ENCODE measurements at places on chromosomes 5 and 9.

GRCh38 chr5:21199087-21199486 lies 1211.1 kb upstream of the CDH18 start:
- H3K27me3 ChIP-seq: no peaks in the 10 kb centered on the region
- no peak overlapping the region for H3K4me3 ChIP-seq
- no peaks in the 10 kb centered on the region for H3K4me1 ChIP-seq
- no peak overlapping the region for H3K27ac ChIP-seq

DNA sequence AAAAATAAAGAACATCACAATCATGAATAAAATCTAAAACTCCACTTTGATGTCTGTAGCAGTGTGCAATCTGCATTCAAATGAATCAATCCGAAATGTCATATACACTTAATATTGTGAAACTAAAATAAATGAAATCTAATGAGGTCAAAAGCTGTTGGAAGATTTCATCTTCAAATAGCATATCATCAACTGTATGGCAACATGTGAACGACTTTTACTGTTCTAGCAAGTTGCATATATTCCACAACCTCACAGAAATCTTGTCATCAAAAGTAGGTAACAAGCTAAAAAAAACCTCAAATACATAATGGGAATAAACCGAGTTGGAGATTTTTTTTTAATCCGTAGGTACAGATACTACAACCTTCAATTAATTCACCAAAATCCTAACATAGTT lies 1.2 kb downstream of the PTBP3 start:
- H3K4me1 ChIP-seq: no peaks in the 10 kb centered on the region
- peak overlapping the region; percentile 73 for H3K4me3 ChIP-seq
- no peaks in the 10 kb centered on the region for H3K27me3 ChIP-seq

DNA sequence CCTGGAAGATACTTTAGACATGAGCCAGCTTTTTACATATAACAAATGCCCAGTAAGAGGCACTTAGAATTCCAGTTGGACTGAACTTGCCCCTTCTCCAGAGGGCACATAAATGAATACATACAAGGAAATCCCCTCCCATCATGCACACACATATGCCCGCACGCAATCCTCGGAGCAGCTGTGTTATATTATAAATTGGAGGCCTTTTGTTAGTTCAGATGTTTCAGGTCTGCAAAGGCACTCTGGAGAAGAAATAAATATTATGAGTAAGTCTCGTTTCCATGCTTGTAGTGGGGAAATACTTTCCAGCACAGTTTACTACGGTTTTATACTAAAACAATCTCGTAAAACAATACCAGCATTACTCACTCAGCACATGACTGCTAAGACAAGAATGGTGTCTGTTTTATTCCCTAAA lies 17.6 kb upstream of the MUSK start:
- H3K36me3 ChIP-seq: no peaks in the 10 kb centered on the region
- H3K4me3 ChIP-seq: no peak overlapping the region
- H3K27ac ChIP-seq: peak overlapping the region; percentile 74
- DNase-seq: peak; percentile 94
- H3K4me1 ChIP-seq: peaks cover 10% of the 10 kb centered on the region
- H3K27me3 ChIP-seq: no peaks in the 10 kb centered on the region

GRCh38 chr9:72276429-72276828 lies 88.6 kb downstream of the ZFAND5 start:
- DNase-seq: no peak
- no peaks in the 10 kb centered on the region for H3K4me1 ChIP-seq
- no peaks in the 10 kb centered on the region for H3K36me3 ChIP-seq
- no peak overlapping the region for H3K27ac ChIP-seq
- H3K4me3 ChIP-seq: no peak overlapping the region

DNA sequence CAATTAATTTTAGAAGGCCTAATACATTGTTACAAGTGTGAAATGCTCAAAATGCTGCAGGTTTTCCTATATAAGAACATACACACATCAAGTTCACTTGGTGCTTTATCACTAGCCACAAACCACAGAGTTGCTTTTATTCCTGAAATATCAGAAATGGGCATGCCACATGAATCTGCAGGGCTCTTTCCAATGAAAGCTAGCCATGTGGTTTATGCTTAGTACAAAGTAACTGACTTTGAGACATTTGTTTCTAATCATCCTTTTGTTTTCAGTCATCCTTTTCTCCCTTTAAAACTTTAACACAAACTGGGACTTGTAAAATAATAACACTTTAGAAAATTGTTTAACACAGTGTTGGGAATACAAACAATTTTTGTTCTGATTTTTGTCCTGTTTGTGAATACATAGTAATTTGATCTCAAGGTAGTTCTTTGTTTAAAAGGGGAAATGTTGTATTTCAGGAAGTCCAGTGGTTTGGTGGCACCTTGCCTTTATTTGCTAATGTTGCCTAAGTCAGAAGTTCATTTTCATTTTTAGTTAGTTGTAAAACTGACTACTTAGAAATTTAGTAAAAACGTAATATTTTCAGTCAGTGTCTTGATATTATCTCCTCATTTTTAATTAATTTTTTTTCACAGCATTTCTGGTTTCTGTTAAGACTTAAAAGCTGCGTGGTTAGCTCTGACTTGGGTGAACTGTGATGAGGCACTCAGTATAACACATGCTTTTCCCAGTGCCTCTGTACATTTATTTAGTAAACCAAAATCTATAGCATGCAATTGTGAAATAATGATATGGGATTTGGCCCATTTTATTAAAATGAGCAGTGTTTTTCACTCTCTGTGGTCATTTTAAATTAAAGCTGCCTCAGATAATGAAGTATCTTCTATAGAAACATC lies 18.6 kb downstream of the PRDM6 start:
- no peak for DNase-seq
- no peaks in the 10 kb centered on the region for H3K36me3 ChIP-seq
- no peaks in the 10 kb centered on the region for H3K27me3 ChIP-seq
- no peaks in the 10 kb centered on the region for H3K4me1 ChIP-seq

- peaks cover 7% of the 10 kb centered on the region for H3K4me1 ChIP-seq
- H3K27me3 ChIP-seq: no peaks in the 10 kb centered on the region
- H3K27ac ChIP-seq: no peak overlapping the region
Observed at GRCh38 chr5:32147236-32147635, 26.9 kb downstream of the GOLPH3 start.

- no peaks in the 10 kb centered on the region for H3K27me3 ChIP-seq
- H3K36me3 ChIP-seq: peaks cover 32% of the 10 kb centered on the region
- no peak overlapping the region for H3K4me3 ChIP-seq
- no peak for DNase-seq
- H3K4me1 ChIP-seq: no peaks in the 10 kb centered on the region
- no peak overlapping the region for H3K27ac ChIP-seq
Observed at GRCh38 chr5:16665601-16666000, 48.8 kb upstream of the RETREG1 start.

DNA sequence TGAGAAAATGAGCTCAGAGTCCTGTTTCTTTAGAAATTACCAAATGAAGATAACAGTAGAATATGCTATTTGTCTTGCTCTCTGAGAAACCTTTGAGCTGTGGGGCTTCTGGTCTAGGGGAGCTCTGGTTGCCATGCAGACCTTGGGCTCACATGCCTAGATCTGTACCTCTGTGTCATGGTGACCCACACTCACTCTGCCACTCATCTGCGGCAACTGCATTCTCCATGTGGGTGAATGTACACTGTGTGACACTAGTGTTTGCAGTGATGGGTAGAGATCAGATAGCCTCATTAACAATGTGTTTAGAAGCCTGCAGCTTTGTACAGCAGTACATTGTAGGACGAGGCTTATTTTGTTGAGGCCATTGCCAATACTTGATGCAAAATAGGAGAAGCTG lies 521.2 kb downstream of the CHSY3 start:
- DNase-seq: no peak
- H3K27ac ChIP-seq: no peak overlapping the region
- no peaks in the 10 kb centered on the region for H3K36me3 ChIP-seq
- no peaks in the 10 kb centered on the region for H3K27me3 ChIP-seq
- H3K4me1 ChIP-seq: no peaks in the 10 kb centered on the region
- no peak overlapping the region for H3K4me3 ChIP-seq

DNA sequence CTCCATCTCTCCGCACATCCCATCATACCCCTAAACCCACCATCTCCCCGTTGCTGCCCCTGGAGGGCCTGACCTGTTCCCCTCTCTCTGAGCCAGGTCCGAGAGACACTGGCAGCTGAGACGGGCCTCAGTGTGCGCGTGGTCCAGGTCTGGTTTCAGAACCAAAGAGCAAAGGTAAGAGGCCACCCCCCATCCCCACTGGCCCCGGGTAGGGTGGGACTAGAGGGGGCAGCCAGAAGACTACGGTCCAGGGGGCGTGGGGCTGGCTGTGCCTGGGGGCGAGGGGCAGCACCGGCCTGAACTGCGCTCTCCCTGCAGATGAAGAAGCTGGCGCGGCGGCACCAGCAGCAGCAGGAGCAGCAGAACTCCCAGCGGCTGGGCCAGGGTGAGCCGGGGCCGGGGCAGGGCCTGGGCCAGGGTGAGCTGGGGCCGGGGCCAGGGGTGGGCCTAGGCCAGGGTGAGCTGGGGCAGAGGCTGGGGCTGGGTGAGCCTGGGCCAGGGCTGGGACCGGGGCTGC lies 79.8 kb downstream of the LMX1B start:
- no peak for DNase-seq
- no peaks in the 10 kb centered on the region for H3K4me1 ChIP-seq
- no peak overlapping the region for H3K4me3 ChIP-seq
- no peaks in the 10 kb centered on the region for H3K36me3 ChIP-seq
- no peak overlapping the region for H3K27ac ChIP-seq
- peaks cover 9% of the 10 kb centered on the region for H3K27me3 ChIP-seq

DNA sequence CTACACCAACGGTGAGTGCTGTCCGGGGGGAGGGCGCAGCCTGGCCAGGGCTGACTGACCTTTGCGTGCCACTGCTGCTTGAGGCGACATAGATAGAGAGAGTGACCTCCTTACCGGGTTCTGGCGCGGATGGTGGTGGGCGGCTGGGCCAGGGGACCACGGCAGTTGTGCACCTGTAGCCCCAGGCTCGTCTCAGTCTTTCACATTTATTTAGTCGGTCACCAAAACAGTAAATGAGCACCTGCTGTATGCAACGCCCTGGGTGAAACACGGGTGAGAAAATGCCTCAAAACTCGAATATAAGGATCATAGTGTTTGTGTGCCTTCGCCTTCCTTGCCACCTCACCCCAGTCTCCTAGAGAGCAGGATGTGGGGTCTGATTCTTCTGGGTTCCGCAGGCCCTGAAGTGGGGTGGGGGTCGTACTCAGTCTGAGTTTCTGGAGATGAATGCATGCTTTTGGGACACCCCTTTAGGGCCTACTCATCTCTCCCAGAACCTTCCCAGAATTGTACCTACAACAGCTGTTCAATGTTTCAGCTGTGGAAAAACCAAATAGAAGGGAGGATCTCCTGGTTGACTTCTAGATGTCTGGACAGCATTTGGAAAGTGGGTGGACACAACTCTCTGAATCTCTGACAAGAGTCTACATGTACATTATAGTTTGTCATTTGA lies 714 bp downstream of the SEC24A start:
- no peaks in the 10 kb centered on the region for H3K36me3 ChIP-seq
- no peaks in the 10 kb centered on the region for H3K27me3 ChIP-seq
- H3K4me1 ChIP-seq: peaks cover 9% of the 10 kb centered on the region
- peak overlapping the region; percentile 99 for H3K27ac ChIP-seq

GRCh38 chr5:139222346-139222745 lies 24.2 kb upstream of the SIL1 start:
- no peak overlapping the region for H3K27ac ChIP-seq
- peaks cover 2% of the 10 kb centered on the region for H3K27me3 ChIP-seq

- no peaks in the 10 kb centered on the region for H3K27me3 ChIP-seq
- peaks cover 18% of the 10 kb centered on the region for H3K4me1 ChIP-seq
- DNase-seq: peak; percentile 53
- no peak overlapping the region for H3K27ac ChIP-seq
Observed at GRCh38 chr5:134140530-134141201, 26.2 kb downstream of the TCF7 start.

GRCh38 chr5:141338538-141339306 lies at the start of gene PCDHGA2:
TSS of gene PCDHGA2 (plus strand) at chr5:141338760.
- no peaks in the 10 kb centered on the region for H3K4me1 ChIP-seq
- H3K36me3 ChIP-seq: no peaks in the 10 kb centered on the region
- no peak within 1 kb of the TSS for H3K27ac ChIP-seq

DNA sequence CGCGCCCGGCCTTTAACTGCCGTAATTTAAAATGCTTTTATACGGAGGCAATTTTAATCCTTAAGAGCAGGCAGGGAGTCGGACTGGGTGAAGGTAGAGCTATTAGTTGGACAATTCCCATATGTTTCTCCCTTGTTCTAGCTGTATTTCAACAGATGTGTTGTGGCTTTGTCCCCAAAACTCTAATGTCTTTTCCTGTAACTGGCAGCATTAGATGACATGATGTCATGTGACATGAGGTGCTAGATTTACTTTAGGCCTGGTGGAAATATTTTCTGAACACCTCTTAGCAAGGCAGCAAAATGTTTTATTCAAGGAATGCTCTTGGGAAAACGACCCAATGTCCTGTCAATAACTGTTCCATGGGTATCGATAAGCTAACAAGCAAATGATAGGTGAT lies 8.5 kb downstream of the MYO10 start:
- no peak overlapping the region for H3K27ac ChIP-seq
- no peaks in the 10 kb centered on the region for H3K27me3 ChIP-seq
- no peak overlapping the region for H3K4me3 ChIP-seq
- H3K4me1 ChIP-seq: peaks cover 23% of the 10 kb centered on the region

DNA sequence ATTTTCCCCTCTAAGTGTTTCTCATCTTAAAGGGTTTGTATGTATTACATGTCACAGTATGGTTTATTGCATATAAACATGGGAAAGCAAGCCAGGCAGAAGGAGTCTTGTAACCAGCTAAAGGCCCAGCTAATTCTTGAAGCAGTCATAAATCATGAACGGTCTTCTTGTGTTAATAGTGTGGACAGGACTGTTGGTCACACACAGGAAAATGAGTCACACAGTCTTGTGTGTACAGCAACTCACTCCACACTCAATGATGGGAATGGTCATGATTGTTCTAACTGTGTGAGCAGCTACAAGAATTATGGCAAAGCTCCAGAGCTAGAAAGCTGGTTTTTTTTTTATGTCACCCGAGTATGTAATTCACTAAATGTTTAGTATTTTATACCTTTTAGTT lies 123.9 kb downstream of the GHR start:
- no peaks in the 10 kb centered on the region for H3K36me3 ChIP-seq
- H3K4me3 ChIP-seq: no peak overlapping the region
- no peaks in the 10 kb centered on the region for H3K27me3 ChIP-seq
- no peaks in the 10 kb centered on the region for H3K4me1 ChIP-seq
- H3K27ac ChIP-seq: no peak overlapping the region

DNA sequence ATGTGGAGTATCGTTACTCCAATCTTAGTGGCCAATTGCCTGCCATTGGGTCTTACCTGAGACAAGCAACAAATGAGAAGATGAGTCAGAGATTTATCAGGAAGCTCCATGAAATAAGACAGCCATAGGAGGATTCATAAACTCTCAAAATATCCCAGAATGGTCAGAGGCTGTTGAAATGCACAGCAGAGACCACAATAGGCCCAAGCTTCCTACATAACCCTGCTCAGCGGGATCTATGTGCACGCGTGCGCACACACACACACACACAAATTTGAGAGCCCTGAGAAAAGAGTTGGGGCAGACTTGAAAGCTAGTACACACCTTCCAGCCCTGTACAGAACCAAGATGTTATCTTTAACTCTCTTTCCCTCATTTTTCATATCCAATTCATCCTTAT lies 9.8 kb downstream of the UIMC1 start:
- no peak overlapping the region for H3K27ac ChIP-seq
- H3K27me3 ChIP-seq: no peaks in the 10 kb centered on the region
- no peak overlapping the region for H3K4me3 ChIP-seq
- peak; percentile 15 for DNase-seq
- no peaks in the 10 kb centered on the region for H3K36me3 ChIP-seq
- peaks cover 24% of the 10 kb centered on the region for H3K4me1 ChIP-seq

Data from astrocyte (in vitro differentiated cells and primary cell).